ENCODE measurements at places on chromosomes 5 and 9. TPM values are rescaled to one million over a fixed set of nuclear protein-coding genes. Genes with fewer than 3 reads are reported as not detected.

BTNL8 gene
- total RNA-seq = not detected

DNA sequence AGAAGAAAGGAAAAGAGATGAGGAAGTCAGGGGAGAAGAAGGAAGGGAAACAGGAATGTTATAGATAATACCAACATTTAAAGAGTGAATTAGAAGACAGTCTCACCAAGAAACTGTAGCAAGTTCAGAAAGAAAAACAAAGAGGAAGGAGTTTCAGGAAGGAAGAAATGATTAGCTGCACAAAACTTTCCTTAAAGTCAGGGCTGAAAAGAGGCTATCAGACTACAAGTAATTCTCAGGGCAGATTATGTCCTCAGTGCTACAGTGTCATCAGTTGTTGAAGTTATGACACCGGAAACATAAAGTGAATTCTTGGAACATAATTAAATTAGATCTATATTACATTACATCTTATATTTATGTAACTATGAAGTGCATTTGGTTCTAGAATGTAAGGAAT lies 226.9 kb downstream of the ARRDC3 start:
- no peak for DNase-seq

DNA sequence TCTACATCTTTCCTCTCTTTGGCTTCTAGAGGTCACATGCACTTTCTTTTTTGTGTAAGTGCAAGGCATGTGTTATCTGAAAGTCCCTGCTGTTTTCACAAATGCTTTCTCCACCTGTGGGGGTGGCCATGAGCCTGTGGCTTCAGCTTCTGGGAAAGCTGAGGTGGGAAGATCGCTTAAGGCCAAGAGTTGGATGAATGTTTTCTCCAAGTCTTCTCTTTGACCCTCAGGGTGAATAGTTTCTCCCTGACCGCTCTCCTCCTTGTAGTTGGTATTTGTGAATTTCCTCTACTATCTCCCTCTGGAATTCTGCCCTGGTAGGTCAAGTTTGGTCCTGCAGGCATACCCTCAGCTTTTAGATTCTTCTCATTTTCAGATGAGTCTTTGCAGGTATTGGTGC lies 74.2 kb downstream of the UGCG start:
- DNase-seq = no peak

DNA sequence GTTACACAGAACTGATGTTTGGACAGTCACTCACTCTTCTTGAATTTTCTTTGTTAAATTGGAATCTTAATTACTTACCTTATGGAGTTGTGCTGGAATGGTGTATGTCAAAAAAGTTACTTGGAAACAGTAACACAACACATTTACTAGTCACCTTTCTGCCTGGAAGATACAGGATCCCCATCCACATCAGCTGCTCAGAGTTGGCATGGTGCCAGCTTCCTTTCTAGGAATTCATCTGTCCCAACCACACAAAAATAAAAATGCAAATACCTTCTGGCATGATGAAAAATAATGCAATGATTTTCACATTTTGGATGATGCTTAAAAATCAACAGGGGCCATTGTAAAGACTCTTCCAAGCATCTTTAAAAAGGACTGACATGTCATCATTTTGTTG lies 341.5 kb downstream of the TMEM38B start:
- no peak for DNase-seq

TRIM36 gene
- total RNA-seq = 1.0 TPM

DNA sequence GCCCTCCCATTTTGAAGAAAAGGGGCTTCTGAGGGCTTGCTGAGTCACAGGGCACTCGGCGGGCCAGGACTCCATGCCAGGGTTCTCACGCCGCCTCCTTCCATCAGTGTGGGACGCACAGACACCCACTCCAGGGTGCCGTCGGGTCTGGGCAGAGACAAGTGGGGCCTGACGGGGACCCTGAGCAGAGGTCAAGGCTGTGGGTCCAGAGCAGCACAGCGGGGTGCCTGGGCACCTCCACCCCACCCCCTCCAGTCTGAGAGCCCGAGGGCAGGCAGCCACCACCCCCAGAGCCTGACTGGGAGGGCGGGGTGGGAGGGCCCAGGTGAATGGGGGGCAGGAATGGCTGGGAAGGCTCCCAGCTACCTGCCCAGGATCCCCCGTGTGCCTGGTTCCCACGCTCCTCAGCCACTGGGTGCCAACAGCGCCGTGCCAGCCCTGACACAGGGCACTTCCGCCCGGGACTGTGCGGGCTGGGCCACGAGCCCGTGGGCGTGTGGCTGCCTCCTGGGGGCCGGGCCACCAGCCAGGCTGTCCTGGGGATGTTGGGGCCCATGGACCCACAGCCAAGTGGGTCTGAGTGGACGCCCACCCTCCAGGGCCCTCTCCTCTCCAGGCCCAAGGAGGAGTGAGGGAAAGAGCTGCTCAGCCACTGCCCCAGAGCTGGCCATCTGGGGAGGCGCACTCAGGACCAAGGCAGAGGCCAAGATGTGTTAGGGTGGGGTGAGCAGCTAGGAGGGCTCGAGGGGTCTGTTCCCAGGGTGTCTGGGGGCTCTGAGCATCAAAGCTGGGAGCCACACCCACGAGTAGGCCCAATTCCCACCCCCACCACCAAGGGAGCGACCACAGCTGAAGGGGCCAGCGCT lies 10.1 kb upstream of the NRARP start:
- DNase-seq = no peak

OR1Q1 gene
- total RNA-seq = not detected

- no peak for DNase-seq
These were observed 42.1 kb downstream of the TIMD4 start for GRCh38 chr5:156920861-156921431.

AGPAT2 gene
- total RNA-seq = 92.9 TPM

SUSD3 gene
- not detected for total RNA-seq

NUTM2F gene
- not detected for total RNA-seq

- no peak for DNase-seq
These were observed 367.4 kb downstream of the EFNA5 start for GRCh38 chr5:107303171-107303968.
